Right renal cortex interstitium (tissue), 3 donors: ENCODE measurements at places on chromosomes 1 and 21.

- DNase-seq = no peak
Observed at GRCh38 chr1:234771642-234772344, 161.8 kb upstream of the IRF2BP2 start.

DNA sequence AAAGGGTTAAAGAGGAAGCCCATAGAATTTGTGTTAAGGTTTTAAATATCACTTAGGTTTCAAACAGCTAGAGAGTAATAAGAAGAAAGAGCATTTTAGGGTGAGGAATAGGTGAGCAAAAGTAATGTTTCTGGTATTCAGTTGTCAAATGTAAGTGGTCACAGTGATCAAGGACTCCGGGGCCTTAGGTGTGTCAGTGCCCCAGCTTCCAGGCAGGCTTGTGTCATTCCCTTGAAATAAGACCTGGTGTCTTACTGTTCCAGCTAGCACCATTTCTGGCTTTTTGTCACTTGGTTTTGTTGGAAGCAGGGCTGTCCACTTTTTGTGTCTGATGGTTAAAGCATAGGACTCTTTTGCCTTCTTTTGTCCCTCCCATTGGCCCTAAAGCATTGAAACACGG, 69.6 kb downstream of the DYRK1A start:
- no peak for DNase-seq

- DNase-seq = no peak
Observed at GRCh38 chr1:242629396-242629795, 104.9 kb upstream of the PLD5 start.

DNA sequence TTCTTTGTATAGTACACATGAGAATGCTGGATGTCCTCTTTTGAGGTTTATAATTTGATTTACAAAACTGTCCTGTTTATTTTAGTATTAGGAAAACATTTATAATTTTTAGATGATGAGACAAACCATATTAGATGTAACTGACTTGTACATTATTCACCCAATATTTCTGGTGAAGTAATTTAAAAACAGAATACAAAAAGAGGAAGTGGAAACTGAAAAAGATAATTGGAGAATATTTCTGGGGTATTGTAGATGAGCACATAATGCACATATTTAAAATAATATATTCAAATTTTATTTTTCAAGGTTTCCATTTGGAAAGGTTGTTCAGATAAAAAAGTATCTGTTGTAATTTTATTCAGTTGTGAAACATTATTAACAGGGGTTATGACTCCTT, 40.7 kb downstream of the XPR1 start:
- DNase-seq = no peak
